Pancreas (tissue), 10 donors: ENCODE measurements at places on chromosomes 12 and 14.

DNA sequence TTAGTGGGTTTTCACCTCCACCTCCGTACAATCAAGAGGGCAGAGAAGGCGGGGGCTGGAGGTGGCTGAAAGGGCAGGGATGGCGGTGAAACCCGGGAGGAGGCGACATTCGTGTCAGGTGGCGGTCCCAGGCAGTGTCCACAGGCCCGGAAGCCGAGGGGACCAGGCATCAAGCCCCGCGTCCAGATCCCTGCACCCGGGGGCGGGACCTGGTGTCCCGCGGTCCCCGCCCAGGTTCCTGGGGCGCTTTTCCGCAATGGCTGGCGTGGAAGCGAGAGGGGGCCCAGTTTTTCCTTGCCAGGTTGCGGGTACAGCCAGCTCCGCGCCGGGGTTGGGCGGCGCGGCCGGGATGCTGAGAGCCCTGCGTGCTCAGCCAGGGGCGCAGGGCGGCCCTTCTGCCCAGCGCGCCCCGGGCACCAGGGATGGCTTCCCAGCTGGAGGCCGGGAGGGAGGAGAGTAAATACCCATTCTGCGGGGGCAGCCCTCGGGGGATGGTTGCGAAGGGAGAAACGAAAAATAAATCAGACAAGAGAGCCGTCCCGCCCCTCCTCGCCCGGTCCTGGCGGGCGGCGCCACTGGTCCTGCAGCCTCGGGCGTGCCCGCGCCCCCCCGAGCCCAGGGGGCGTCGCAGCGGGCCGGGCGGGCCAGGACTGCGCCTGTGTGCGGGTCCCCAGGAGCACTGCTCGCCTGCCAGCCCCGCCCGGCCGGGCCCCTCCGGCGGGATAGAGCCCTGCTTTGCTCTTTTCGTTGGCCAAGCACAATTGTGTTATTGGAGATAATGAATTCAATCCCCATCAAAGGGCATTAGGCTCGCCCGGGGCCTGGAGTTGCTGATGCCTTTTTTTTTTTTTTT lies 11.5 kb downstream of the FOXA1 start:
- no peak for DNase-seq

- DNase-seq: no peak
Observed at GRCh38 chr12:16454481-16454880, 107.0 kb downstream of the MGST1 start.

- DNase-seq: no peak
Observed at GRCh38 chr12:18383203-18383602, 121.9 kb downstream of the PIK3C2G start.

- no peak for DNase-seq
Observed at GRCh38 chr12:93593843-93594242, 21.4 kb downstream of the SOCS2 start.

DNA sequence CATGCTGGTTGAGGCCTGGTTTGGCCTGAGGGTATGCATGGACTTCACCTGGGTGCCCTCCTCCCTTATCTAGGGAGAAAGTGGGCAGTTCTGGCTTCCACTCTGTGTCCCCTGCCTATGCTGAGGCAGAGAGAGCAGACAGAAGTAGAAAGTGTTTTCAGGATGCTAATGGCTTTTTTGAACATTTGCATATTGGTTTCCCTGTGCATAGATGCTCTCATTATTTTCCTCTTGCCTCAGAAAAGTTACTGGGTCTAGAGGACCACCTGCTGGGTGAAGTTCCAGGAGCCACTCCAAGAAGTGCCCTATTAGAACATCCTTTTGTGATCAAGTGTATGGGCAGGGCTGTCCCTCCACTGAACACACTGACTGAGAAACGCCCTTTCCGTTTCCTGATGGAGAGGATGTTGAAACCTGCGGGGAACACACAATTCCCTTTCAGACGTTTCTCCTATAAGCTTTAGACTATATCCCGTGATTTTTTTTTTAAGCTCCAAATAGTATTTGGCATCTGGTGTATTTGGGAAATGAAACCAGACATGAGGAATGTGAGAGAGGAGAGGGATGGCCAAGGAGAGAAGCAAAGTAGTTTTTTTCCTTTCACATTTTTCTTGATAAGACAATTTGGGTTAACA lies 66.6 kb downstream of the DAAM1 start:
- DNase-seq: no peak

GRCh38 chr12:105451211-105451610 lies 120.7 kb downstream of the C12orf75 start:
- DNase-seq: no peak

DNA sequence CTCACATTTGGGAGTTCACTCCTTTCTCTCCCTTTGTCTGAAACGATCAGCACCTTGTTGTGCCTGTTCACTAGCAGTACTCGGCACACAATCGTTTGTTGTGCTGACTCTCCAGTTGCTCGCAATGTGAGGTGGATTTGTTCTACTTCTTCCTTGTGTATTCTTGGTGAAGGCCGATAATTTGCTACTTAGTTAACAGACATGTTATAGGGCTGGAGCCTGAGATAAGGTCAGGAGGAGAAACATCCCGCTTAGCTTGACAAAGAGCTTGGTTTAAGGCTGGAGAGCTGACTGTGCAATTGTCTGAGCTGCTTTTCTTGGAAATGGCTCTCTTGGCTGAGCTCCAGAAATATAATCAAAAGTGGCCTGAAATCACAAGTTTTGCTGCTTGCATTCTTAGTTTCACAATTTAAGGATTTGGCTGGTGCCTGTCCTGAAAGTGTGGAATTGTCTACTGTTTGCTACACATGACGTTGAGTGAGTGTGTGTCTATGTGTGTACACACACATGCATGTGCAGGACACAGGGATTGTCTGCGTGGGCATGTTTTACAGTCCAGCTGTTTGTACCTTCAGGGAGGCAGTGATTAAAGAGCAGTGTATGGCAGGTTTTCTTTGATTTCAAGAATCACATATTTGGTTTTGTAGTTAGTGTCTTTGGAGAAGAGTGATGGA lies 77.7 kb downstream of the ARF6 start:
- no peak for DNase-seq

DNA sequence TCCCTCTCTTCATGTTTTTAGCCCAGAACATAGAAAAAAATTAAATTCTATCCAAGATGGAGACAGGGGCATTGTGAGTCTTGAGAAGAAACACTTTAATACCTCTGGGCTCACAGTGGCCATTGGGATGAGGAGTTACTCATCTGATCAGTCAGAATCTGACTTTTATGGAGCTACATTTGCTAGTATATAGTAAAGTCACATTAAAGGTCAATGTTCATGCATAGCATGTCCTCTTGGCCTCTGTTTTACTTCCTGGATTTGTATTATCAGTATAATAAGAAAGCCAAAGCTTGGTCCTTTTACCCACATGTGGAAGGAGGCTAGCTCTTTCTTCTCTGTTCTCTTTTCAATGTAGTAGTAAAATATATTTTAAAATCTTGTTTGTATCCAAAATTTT lies 93.6 kb upstream of the CNOT2 start:
- no peak for DNase-seq

DNA sequence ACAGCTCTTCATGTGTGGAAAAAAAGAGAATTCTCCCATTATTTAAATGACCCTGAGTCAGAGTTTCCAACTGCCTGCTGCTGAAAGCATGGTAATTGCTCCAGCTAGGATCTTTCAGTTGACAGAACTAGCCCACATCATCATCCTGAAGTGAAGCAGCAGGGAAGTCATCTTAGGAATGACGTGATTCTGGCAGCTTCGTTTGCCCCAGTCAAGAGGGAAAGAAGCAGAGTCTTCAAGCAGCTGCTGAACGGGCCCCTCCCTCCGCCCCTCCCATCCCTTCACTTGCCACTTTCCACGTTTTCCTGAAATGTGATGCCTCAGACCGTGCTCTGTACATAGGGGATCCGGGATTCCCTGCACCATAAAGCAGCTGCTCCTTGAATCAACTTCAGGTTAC lies 455.0 kb upstream of the TMEM132C start:
- no peak for DNase-seq

GRCh38 chr14:38000340-38000739 lies 207.4 kb upstream of the SSTR1 start:
- DNase-seq: no peak

DNA sequence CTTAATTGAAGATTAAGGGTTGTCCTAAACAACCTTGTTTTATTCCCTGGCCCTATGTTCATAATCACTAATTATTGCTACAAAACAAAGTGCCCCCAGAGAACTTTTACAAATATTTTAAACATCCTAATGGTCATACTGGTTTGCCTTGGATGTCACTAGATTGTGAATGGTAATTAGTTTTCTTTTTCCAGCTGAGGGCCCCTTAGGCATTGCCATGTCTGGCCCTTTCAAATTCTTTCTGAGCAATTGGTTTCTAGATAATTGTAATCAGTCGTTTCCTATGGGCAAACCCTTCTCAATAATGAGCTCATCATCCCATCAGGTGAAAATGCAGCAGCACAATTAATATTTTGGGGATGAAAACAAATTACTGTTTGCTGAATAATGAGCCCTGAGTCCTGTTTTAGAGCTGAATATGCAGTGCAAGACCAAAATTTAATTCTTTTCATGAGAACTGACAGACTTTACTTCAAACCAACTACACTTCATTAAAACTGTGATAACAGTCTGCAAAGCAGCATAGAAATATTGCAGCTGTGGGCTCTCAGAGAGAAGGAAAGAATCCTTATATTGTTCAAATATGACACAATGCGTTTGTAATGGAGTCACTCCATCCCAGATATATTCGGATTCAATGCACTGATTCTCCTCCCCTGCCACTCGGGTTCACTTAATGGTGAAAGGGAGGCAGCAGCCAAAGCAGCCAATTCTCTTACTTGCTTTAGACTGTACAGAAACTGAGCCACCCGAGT lies 67.7 kb upstream of the ARHGAP5 start:
- DNase-seq: no peak

GRCh38 chr14:61113561-61114225 lies 132.6 kb downstream of the SLC38A6 start:
- no peak for DNase-seq

- DNase-seq: peak; percentile 90
Observed at GRCh38 chr12:117032593-117033381, 66.4 kb downstream of the TESC start.

- no peak for DNase-seq
Observed at GRCh38 chr14:63878052-63878451, 25.2 kb downstream of the SYNE2 start.

DNA sequence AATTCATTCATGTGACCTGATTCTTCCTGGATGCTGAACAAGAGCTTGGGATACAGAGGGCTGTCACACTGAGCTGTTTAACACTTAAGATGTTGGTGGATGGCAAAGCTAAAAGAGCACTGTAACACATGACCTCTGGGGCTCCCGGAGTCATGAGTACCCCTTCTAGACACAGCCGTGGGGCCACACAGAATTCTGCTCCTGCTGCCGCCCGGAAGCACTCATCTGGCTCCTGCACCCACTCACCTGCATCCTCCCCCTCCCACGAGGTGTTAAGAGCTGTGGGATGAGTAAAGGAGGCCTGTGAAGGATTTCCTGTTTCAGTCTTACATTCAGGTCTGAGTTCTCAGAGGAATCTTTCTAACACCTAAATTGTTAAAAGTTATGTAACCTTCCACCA lies 78.0 kb upstream of the SSTR1 start:
- no peak for DNase-seq

- DNase-seq: no peak
Observed at GRCh38 chr14:63654346-63654745, 12.7 kb upstream of the WDR89 start.

- DNase-seq: no peak
Observed at GRCh38 chr14:23409475-23409874, 1.4 kb upstream of the MYH6 start.

- no peak for DNase-seq
Observed at GRCh38 chr14:81272317-81272716, 51.6 kb upstream of the GTF2A1 start.

DNA sequence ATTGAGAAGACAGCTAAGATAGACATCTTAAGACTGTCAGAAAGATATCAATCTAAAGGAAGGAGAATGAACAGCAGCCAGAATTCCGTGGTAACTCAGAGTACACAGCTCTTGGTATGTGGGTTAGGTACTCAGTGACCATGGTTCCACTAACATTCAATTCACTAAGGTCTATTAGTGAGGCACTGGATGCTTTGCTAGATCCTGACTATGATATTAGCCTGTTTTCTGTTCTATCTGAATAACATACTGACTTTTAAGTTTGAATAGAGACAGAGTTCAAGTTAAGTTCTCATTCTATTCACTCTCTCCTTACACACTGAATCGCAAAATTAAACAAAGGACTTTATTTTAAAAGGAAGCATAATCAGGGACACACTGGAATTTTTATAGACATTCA lies 106.4 kb downstream of the PRKD1 start:
- DNase-seq: no peak

DNA sequence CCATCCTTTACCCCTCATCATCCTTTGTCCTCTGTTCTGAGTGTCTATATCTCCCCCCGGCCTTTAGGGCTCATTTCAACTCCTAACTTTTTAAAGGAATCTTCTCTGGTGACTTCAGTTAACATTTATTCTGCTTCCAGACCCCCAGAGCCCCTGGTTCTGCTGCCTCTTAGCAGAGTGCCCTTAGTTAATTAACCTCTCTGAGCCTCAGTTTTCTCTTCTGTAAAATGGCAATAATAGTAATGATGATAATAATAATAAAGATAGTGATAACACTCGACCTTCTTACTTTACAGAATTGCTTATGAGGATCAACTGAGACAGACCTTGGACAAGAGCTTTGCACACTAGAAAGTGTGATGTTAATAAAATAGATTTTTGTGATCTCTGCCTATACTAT lies 6.4 kb upstream of the C12orf43 start:
- DNase-seq: no peak
